ENCODE measurements at places on chromosomes 1 and 21. TPM values are rescaled to one million over a fixed set of nuclear protein-coding genes. Genes with fewer than 3 reads are reported as not detected.

SPRR1B gene
- total RNA-seq = not detected

AGMAT gene
- 0.42 TPM for total RNA-seq

CCSAP gene
- 6.8 TPM for total RNA-seq

GSTM1 gene
- 31.9 TPM for total RNA-seq

PITHD1 gene
- total RNA-seq = 73.2 TPM

FMN2 gene
- total RNA-seq = not detected

CHRM3 gene
- total RNA-seq = not detected

RPTN gene
- not detected for total RNA-seq

PYHIN1 gene
- 171 TPM for total RNA-seq

GJA9 gene
- total RNA-seq = not detected

DNA sequence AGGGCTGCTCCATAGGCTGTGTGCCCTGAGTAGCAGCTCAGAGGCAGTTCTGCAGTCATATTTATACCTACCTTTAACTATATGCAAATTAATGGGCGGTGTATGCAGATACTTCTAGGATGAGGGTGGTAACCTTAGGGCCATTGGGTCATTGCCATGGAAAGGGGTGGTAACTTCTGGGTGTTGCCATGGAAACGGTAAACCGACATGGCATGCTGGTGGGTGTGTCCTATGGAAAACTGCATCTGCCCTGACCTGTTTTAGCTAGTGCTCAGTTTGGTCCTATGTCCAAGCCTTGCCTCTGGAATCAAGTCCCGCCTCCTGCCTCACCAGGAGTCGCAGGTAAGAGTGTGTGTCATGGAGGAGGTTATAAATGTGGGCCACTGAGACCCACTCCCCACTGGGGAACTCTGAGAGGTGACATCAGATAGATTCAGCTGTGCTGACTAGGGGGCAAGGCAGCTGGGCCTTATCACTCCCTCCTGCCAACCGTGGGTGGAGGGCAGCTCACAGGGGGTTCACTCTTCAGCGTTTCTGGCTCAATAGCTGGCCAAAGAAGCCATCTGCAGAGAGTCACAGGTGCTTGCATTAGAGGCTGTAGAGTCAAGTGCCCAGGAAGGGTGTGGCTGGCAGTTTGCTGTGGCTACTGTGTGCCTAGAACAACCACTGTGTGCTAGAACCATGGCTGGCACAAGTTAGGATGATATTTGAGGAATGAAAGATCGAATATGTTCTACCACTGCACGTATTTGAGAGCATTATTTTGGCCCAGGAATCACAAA, 19.0 kb downstream of the BACE2 start:
- no peak for DNase-seq

DNA sequence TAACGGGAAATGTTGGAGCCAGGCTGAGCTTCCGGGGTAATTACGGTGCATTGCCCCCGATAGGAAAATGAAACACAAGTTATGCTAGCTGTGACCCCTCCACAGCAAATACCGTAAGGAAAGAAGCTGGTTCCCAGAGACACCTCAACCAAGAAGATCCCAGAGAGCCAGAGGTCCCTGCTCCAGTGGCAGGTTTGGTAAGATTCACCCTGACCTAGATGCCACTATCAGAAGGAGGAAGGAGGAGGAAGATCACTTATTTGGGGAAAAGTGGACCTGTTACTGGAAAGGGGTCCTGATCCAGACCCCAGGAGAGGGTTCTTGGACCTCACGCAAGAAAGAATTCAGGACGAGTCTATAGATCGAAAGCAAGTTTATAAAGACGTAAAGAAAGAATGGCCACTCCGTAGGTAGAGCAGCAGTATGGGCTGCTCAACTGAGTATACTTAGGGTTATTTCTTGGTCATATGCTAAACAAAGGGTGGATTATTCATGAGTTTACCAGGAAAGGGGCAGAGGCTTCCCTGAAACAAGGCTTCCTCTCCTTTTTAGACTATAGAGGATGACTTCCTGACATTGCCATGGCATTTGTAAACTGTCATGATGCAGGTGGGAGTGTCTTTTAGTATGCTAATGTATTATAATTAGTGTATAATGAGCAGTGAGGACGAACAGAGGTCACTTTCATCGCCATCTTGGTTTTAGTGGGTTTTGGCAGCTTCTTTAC, 7.5 kb upstream of the CAPN9 start:
- no peak for DNase-seq

DNA sequence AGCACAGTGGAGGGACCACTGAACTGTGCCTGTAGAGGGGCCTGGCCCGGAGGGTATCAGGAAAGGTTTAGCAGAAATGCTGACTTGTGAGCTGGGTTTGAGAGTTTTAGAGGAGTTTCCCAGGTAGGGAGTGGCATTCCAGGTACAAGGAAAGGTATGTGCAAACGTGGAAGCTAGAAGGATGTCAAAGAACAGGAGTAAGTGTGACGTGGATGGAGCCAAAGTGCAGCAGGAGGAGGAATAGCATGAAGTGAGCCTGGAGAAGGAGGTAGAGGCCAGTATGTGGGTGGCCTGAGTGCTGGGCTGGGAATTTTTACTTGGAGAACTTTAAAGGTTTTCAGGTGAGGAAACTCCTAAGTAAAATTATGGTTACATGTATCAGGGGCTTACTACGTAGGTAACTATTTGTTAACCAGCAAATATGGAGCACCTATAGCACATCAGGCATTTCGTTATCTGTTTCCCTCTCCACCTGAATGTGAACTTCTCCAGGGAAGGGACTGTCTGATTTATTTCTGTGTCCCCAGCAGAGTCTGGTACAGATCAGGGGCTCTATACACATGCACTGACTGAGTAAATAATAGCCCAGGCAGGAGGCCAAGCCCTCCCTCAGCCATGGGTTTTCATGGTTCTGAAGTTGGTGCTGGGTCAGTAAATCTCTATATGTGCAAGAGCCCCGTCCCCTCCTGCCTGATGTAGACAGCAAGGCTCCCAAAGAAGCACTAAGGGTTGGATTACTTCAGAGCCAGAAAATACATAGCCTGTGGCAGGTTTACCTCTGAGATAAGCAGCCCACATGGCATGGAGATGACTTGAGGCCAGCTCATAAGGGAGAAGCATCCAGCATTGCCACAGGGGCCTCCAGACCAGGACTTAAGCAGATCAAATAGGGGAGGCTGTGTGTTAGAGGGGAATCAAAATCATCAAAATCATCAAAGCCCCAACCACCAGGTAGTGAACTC, 43.4 kb downstream of the CDCP2 start:
- no peak for DNase-seq

- peak; percentile 55 for DNase-seq
Measured at GRCh38 chr1:2288311-2288710, 60.2 kb downstream of the SKI start.

- no peak for DNase-seq
Measured at GRCh38 chr1:203173566-203173965, 2.1 kb downstream of the MYBPH start.

DNA sequence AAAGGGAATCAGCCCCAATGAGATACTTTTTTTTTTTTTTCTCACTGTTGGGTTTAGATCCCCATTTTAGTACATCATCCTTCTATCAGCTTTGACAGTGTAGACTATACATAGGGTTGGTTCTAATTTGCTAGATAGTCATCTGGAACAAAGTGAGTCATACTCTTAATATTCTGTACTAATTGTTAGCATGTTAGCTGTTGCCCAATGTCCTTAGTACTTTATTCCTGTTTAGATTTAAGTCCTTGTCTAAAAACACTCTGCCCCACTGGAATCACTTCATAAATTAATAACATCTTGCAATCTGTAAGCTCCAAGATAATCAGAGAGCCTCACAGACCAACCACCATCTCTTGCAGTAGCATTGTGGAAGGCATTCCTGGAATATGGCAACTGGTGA, 209.8 kb upstream of the KIAA0040 start:
- no peak for DNase-seq

DNA sequence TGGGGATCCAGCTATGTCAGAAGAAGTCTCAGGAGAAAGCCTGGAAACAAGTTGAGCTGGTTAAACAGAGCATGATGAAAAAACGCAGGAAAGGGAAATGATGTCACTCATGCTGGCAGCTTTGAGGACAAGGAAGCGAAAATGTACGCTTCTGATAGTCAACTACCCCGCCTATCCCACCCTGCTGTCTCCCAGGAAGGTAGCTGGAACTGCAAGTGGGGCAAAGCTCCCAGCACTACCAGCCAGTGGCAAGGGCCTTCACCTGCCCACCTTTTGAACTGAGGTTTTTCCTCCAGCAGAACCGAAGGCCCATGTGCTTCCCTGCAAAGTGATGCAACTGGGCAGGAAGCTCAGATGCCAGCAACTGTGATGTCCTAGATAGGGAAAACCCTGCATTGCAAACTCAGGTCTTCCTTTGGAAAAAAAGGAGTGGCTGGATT, 6.3 kb upstream of the IL20 start:
- no peak for DNase-seq

DNA sequence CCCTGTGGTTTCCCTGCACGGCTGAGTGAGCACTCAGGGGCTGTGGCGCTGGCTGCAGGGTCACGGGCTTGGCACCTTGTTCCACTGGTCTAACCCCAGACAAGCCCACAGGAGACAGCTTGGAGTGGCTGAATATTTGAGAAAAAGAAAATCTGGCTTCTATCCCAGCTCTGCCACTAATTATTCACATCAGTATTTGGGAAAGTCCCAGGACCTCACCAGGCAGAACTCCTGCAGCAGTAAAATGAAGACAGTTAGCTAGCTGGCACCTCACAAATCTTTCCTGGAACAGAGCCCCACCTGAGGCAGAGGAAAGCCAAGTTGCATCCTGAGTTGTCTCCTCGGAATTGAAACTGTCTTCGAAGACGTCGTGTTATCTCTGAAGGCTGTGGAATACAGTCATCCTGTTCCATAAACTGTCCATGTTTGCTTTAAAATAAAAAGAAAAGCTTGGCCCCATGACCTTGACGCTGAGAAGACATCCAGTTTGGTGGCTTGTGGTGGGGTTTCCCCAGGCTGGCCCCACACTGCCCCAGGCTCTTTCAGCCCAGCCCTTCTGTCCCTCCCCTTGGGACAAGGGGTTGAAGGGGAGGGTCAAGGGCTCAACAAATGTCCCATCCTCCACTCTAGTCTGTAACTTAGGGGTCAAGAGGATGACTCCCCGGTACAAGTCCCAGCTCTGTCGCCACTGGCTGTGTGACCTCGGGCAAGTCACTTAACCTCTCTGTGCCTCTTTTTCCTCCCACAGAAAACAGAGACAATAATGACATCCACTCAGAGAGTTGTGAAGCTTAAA, 93.8 kb upstream of the TMPRSS2 start:
- no peak for DNase-seq

- no peak for DNase-seq
Measured at GRCh38 chr1:154726443-154726842, 118.5 kb upstream of the ADAR start.

DNA sequence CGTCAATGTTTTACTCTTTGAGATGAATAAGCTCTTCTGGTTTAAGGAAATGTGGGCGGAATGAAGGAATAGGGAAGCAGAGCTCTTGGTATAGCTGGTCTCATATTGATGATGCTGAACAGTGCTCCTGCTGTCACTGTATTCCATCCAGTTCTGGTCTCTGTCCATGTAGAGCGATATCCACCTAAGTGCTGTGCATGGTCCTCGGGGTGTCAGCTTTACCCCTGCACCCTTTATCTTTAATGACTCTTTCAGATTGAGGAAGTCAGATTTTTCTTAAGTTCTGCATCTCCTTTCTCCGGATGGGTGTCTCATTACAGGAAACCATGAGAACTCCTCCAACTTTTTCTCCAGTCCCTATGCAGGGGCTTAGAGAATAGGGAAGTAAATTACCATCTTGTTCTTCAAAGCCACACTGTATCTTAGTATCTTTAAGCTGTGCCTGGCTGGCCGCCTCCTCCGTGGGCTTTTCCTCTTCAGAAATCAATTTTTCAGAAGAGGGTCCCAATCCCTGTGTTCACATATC, 52.9 kb downstream of the PDE4B start:
- DNase-seq = no peak

- DNase-seq = no peak
Measured at GRCh38 chr1:205546541-205546940, 42.1 kb downstream of the CDK18 start.

- DNase-seq = no peak
Measured at GRCh38 chr1:91724644-91725043, 161.3 kb downstream of the TGFBR3 start.

- DNase-seq = no peak
Measured at GRCh38 chr1:33872683-33873082, 8.8 kb downstream of the HMGB4 start.

- DNase-seq = no peak
Measured at GRCh38 chr1:209839875-209840546, 12.2 kb downstream of the UTP25 start.

DNA sequence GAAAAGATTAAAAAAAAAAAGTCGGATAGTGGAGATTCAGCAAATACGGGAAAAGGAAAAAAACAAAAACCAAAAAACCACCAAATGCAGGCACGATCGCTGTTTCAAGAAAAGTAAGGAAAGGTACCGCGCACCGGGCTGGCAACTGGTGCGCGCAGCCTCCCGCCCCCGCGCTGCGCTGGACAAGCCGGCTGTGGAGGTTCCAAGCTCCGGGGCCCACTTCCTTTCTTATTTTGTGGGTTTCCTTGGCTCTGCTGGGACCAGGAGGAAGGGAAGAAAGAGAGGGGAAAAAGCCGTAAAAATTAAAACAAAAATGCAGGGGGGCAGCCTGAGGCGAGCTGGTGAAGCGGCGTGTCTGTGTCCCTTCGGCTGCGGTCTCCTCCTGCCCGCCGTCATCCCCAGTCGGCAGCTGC, 233 bp downstream of the ADAMTS5 start:
- DNase-seq = no peak

DNA sequence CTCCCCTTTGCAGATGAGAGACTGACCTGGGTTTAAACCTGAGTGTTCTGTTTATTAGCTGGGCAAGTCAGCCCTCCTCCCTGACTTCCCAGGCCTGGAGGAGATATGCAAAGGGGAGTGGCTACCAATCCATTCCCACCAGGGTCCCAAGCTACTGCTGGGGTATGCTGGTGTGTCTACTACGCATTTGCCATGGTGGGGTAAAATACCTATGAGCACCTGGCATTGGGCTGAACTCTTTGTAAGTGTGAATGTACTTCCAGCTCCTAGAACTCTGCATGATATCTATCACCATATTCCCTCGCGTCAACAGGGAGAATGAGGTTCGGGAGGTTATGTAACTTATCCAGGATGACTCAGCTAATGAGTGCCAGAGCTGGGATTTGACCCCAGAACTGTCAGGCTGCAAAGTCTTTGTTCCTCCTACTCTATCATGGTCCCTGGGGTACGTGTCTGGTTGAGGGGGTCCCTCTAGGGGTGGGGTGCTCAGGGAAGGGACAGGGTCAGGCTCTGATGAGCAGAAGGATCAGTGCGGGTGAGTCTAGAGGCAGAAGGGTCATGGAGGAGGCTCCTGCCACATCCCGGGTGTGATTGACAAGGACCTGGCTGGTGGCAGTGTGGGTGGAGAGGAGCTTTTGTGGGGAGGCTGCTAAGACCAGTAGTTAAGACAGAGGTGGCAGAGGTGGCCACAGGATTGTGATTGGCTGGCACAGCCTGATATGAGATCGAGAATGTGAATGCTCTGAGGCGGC, 16.7 kb downstream of the AMPD2 start:
- no peak for DNase-seq

- no peak for DNase-seq
Measured at GRCh38 chr1:52915211-52915854, 6.2 kb downstream of the ECHDC2 start.

DNA sequence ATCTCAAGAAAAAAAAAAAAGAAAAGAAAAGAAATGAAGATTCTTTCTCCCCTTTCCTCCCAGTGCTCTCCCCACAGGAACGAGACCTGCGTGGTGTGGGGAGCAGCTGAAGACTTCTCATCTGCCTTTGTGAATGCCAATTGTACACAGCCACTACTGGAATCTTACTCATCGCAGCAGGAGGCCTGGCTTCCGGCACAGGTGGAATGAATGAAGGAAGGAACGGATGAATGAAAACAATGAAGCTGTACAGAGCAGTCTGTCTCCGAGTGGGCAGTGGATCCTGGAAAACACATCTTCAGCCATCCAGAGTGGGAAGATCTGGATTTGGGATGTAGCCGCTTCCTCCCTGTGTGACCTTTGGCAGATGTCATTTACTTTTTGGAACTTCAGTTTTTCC, 64.9 kb downstream of the RUNX3 start:
- no peak for DNase-seq
